ENCODE measurements at places on chromosomes 5 and 9. TPM values are rescaled to one million over a fixed set of nuclear protein-coding genes. Genes with fewer than 3 reads are reported as not detected.

The TAF1L gene
- total RNA-seq, result not detected

The SERF1A gene
- total RNA-seq, result 23.0 TPM

The TRIM36 gene
- 68.9 TPM for total RNA-seq

The TUSC1 gene
- total RNA-seq, result 5.9 TPM

The SPOCK1 gene
- 40.5 TPM for total RNA-seq

DNA sequence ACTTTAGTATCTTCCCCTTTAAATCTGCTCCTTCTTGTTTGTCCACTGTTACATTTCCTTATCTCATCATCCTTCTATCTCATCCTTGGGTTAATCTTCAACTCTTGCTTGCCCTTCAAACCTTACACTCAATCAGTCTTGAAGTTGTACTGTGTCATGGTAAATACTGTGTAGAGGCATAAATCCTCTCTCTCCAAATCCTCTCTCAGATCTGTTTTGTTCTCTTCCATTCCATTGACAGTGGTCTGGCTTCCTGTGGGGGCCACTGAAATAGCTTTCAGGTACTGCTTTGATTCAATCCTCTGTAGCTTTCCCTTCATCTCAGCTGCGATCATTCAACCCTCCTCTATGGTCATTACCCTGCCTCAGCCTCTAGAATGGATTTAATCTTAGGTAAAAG lies 104.0 kb downstream of the PLCXD3 start:
- no peak for DNase-seq

- DNase-seq, result no peak
Measured at GRCh38 chr5:55222092-55222984, 4.8 kb downstream of the MCIDAS start.

GRCh38 chr5:165224366-165225045 lies 1719.1 kb downstream of the MAT2B start:
- DNase-seq, result no peak

DNA sequence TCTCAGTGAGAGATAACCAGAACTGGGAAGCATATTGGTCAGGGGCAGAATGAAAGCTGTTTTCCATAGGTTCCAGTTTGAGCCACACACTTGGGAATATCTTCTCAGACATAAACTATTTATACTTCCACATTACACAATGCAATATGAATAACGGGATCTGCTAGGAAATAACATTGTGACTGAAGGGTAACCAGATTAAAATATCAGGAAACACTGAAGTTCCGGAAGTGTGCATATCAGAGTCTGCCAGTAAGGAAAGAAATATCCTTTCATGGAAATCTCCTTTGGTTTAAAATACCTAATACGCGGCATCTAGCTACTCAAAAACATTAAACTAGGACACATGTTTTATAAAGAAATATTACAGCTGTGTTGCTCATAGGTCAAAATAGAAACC lies 56.3 kb downstream of the ST8SIA4 start:
- no peak for DNase-seq

DNA sequence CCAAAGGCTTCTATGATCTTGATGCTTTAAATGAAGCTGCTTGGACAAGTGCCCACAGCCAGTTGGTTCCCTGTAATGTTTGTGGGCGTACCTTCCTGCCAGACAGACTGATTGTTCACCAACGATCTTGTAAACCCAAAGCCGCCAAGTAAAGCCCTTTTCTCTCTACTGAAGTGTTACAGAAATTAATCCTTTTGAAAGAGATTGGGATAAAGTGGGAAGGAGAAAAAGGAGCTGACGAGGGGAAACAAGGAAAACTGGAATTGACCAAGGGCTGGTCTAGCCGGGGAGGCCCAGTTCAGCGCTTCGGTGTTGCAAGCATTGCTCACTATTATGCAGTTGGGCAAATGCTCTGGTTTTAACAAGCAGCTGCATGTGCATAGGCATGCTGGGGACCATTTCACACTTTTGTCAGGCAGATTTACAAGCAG lies 53.2 kb downstream of the ZNF474 start:
- DNase-seq, result no peak

- DNase-seq, result no peak
Measured at GRCh38 chr5:37055383-37055990, 178.9 kb downstream of the NIPBL start.

DNA sequence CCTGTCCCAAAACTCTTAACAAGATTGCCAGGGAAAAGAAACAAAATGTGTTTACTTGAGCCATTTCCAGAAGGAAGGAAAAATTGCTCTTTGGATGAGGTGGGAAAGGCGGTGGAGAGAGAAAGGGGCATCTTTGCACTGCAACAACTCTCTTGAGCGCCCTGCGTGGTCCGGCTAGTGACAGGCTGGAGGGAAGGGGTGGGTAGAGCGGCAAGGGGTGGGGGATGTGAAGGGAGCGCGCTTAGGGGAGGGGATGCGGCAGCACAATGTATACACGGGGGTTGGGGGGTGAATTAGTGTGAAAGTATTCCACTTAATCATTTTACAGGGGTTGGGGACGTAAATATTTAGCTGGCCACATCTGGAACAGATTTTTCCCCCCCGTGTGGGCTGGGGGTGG lies 1.3 kb downstream of the FGF10 start:
- no peak for DNase-seq

DNA sequence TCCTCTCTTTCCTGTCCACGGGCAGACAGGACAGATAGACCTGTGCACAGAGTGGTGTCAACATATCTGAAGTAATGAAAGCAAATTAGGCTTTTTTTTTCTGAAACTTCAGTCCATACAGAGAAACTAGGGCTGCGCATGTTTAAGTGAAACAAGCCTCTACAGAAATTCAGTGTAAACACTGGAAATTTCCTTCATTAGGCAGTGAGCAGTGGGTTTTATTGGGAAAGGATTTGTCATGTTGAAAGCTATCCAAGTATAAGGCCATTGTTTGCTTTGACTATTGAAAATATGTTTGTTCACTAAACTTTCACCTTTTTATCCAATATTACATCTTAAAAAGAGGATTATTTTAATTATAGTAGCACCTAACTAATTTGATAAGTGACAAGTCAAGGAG lies 161.2 kb downstream of the AOPEP start:
- DNase-seq, result no peak

DNA sequence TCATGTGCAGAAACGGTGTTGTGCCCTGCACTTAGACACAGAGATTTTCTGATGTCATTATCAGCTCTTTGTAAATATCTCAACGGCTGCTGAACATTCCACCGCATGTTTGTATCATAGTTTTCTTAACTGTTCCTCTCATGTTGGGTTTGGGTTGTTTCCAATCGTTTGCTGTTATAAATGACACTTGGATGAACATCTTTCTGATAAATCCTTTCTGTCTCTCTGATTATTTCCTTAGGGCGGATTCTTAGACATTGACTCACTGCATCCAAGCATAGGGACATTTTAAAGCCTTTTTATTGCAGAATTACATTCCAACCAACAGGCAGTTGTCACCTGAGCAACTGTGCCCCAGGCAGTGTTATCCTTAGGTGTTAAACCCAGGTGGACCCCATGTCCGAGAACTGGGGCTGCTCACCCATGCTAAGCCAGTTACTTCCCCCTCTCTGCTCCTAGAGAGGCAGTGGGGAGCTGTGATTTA lies 28.5 kb downstream of the COL5A1 start:
- no peak for DNase-seq

DNA sequence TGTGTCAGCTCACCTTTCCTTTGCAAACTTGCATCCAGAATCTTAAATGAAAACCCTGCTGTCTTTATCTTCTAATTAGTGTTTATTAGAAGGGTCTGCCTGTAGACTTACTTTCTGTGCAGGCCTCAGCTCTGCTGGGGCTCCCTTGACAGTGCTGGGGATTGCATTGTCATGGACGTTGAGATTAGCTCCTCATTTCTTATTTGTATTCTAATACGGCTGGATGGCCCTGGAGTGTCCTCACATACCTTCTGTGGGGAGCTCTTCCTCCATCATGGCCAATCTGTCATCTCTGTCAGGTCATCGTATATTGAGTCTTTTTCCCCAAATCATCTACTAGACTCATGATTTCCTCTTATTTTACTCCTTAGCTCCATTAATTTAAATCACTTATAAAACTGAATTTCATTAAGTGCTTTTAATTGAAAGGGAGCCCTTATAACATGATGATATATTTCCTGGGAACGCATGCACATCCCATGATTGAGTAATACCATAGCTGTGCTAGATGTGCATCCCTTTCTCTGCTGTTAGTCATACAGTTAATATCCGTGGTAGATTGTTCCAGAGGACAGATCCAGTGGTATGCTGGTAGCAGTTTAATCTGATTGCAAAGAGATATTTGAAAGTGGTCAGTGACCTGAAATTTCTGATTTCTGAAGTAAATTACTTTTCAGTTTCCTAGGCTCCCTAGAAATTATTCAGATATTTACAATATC lies 61.6 kb downstream of the ICE1 start:
- DNase-seq, result no peak

DNA sequence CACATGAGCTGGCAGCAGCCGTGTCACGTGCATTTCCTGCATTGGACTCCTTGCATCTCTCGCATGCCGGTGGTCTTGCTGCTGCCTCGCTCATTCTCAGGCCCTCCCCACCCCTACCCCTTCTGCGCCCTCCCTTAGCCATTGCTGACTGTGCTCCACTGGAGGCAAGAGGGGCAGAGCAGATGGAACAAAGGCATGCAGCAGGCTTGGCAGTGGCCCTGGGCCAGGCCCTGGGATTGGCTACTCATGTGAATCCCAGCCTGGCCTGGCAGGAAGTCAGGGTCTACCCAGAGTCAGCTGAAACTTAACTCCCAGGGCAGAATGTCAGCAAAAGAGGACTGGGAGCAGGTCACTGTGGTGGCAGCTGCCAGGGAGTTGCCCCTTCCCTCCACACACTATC lies 62.3 kb downstream of the TSTD2 start:
- DNase-seq, result peak; percentile 89

DNA sequence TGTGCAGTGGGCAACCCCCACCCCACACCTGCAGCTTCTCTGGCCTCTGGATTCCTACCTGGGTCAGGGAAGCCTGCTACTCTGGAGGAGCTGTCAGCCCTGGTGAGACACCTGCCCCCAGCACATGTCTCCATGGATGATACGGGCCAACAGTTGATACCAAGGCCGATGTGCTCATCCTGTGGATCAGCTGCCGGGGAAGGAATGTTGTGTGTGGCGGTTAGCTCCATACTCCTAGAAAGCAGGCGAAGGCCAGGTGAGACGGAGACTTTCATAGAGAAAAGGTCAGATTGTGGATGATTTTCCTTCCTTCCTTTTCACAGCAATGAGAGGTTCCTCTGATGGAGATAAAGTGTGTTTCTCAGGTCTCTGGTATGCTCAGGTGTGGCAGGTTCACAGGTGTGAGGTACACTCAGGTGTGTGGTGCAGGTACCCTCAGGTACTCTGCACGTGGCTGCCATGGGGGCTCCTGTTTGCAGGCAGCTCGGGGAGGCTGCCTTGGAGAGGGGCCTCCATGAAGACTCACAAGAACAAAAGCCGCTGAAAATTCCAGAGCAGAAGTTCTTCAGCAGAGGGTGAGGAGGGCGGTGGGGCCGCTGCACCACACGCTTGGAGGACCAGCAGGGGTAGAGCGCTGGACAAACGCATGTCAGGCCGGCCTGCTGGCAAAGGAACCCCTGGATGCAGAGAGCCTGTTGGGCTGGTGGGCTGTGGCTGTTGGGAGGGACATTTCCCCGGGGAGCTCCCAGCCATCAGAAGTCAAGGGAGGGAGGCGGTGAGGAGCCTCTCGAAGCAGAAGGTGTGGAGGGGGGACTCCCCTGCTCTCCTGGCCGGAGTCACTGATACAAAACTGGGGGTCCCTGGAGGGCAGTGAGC lies 5.1 kb upstream of the AHRR start:
- no peak for DNase-seq

DNA sequence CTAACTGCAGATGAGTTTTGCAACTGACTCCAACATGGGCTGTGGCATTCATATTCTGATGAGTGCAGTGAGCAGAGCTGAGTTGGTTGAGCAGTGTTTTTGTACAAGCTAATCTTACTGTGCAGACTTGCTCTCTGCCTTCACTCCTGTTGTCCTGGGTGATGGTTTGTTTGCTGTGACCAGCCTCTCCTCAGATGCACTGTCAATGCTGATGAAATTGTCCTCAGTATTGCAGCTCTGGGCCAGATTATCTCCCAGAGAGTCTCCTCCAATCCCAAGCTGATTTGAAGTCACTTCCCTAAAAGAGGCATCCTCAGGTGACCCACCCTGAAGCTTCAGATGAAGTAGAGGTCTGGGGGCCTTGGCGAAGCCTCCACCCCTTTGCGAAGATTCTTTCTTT lies 581.8 kb downstream of the ACTL7B start:
- DNase-seq, result no peak

DNA sequence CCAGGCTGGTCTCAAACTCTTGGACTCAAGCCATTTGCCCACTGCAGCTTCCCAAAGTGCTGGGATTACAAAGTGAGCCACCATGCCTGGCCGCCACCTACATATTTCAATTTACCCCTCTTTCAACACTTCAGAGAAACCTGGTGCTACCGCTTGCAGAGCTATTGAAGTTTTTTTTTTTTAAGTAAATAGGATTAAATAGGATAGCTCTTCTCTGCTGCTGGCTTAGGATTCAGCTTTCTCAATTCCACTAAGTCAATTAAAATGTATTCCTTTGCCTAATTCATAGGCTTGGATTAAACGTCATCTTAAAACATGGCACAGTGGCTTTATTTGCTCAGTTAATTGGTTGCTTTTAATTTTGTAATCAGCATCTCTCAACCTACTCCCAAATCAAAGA lies 41.0 kb downstream of the KIAA1191 start:
- no peak for DNase-seq

DNA sequence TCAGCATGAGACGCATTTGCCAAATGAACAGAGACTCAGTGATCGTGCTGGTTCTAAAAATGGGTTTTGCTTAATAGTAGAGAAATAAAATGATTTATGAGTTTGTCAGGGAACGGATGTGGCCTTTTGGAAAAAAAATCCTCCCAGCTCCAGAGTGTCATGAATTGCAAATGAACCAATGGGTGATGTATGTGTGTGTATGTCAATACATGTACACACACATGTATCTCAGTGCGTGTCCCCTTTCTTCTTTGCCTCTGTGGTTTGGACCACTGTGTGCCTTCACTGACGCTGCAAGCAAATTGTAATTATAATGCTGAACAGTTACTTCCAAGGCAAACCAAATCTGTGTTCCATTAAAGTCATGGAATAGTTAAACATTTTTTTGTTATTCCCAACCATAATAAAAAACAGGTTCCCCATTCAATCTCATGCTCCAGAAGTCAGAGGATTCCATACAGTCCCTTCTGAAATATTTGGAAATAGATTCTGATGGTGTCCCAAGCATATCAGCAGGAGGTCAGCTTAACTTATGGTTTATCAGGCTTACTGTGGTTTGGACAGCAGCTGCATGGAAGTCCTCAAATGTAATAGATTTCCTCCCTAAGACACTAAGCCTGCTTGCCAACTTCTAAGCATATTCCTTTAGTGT lies 630.5 kb downstream of the ACTL7B start:
- DNase-seq, result no peak
